ENCODE measurements at places on chromosomes 5 and 9.

- DNase-seq: no peak
These were observed 1042.3 kb downstream of the CDH12 start for GRCh38 chr5:21810737-21811316.

DNA sequence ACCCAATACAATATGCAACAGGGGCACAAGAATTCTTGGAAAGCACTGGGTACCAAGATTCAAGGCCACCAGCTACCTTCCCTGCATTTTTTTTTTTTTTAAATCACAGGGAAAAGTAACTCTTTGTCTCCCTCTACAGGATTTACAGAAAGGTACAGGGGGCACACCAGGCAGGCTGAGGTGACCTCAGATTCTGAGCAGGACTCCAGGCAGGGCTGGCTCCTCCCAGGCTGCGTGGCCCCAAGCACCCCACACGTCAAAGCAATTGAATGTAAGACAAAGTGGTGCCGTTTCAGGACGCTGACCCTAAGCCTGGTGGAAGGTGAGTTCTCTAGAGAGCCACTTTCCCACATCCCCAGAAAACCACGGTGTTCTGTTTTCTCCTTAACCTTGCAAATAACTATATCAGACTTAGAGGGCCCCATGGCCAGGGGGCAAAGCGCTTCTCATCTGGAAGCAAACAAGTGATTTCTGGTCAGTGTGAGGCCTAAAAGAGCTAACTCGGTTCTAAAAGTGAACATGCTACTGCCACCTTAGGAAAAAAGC is 222.6 kb downstream of the ROR2 start:
- DNase-seq: peak; percentile 42

GRCh38 chr9:126485662-126486061 is 128.1 kb upstream of the LMX1B start:
- no peak for DNase-seq

- no peak for DNase-seq
These were observed 98.2 kb downstream of the DAP start for GRCh38 chr5:10662661-10663488.

- no peak for DNase-seq
These were observed 65.3 kb downstream of the LMX1B start for GRCh38 chr9:126678989-126679388.

DNA sequence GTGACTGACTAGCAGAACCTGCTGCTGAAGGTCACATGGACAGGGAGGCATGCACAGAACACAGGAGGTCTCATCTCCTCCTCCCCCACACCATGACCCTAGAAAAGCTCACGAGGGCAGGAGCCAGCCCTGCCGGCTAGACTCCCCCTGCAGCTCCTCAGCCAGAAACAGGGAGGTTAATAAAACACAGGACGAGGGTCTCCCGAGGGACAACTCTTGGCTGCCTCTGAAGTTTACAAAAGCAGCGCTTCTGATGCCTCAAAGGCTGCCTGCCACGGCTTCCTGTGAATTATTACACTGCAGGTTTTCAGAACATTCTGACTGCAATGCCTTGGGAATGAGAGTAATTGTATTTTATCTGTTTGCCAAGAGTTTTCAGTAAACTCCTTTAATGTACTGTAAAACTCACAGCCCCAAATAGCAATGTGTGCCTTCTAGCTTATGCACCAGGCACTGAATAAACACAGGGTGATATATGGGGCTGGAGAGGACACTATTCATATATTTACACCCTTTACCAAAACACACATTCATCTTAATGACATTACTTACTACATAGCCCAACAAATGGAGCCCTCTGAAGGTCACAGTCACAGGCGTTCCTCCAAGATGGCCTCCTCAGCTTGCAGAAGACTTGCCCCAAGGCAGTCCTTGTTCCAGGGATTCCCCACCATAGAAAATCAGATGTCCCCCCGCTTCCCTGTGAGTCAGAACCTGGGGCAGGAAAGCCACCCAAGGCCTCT is 83.7 kb downstream of the C5orf15 start:
- no peak for DNase-seq

DNA sequence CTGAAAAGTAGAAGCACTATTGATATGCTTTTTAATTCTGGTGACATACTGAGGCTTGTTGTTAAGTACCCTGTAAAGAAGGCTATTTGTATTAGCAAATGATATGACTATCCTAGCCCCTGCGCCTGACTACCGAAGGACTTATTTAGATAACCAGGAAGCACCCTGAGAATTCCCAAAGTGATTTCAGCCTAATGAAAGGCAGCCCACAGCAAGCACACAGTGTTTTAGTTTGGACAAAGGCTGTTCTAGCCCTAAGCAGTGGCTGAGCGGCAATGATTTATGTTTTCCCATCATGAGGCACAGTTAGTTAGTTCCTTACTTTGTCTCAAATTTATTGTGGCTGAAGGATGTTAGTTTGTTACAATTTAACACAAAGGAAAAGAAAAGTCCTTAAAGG is 235.3 kb downstream of the KCTD16 start:
- DNase-seq: no peak

DNA sequence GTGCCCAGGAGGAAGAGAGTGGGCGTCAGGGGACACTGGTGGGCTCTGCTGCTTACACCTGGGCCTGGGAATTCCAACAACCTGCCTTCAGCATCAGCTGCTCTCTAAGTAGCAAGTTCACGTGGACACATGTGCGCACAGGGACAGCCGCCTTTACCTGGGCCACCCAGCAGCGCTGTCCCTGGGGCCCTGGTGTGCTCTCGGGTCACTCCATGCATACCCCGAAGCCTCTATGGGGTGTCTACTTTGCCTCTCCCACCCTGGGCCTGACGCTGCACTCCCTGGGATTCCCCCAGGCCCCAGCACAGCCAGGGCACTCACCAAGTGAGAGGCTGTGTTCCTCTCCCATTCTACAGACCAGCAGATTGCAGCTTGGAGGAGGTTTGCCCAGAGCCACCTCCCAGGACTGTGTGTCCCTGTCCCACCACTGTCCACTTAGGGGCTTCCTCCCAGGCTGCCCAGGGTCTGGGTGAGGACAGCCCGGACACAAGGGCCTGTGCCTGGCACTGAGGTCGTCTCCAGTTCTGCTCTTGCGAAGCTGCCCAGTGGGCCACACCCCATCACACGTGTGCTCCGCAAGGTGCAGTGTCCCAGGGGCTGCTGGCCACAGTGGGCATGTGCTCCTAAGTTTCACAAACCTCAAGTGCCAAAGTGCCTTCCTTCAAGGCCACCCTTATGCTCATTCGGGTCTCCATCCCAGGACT is 5.9 kb downstream of the NINJ1 start:
- no peak for DNase-seq

GRCh38 chr5:56649569-56649968 is 165.8 kb upstream of the MAP3K1 start:
- no peak for DNase-seq

- no peak for DNase-seq
These were observed 45.6 kb downstream of the PIK3R1 start for GRCh38 chr5:68261169-68261568.

DNA sequence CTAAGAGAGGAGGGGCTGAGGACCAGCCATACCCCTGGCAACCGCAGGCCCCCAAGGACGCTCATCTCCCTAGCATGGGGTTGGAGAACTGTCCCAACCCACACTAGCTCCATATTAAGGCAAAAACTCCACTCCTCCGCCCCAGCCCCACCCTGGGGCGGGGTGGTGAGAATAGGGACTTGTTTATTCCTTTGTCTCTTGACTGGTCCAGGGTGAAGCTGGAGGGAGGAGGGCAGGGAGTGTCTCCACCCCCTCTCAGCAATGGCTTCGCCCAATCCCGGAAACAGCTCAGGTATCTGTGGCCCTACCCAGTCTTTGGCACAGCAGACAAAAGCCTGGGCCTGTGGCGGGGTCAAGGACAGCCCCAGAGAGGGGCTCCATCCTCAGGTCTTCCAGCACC is 16.9 kb downstream of the PRRX2 start:
- no peak for DNase-seq

GRCh38 chr5:123559434-123559775 is 47.4 kb downstream of the CSNK1G3 start:
- DNase-seq: no peak

DNA sequence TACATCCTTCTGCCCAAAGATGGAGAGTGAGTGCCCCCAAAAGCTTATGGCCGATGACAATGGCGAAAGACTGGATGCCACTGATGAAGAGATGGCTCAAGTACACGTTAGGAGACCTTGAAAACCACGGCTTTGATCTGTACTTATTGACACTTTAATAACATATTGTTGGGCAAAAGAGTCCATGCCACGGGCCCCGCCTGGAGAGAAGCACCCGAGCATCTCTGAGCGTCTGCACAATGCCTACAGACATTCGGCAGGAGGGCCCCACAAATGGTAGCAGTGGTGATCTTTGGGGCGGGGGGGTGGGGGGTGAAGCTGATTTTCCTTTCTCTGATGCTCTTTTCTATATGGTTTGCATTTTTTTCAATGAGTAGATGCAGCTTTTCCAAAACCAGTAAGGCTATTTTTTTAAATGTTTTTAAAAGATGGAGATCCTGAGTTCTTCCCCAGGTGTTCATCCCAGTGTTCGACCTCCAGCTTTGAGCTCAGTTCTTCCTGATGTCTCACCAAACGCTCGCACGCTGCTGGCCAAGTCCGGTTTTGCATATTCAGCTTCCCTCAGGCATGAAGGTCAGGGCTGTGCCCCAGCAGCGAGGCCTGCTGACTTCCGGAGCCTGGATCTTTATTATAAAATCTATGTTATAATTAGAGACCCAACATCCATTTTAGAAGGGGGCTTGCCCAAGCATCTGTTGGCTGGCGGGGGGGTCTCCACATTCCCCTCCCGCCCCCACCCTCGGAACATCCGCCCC is 34.3 kb upstream of the BARHL1 start:
- DNase-seq: no peak
